ENCODE measurements at places on chromosomes 5 and 9.

DNA sequence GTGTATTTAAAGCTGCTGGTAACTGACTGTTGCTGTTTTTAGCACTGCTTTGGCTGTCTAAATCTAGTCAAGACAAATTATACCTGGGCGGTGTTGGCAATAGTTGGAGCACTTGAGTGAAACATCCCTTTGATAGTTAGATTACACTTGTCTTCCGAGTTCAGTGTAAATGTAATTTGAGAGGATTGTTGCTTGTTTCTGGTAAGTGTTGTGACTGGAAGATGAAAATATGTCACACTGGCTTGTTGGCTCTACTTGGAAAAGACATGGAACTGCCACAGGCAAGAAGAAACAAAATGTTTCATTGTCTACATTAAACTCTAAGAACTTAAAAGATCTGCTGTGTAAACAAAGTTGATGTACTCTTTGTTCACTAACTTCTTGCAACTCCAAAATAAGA, 49.2 kb upstream of the PTPRD start:
- DNase-seq: no peak

- no peak for DNase-seq
Observed at GRCh38 chr9:72362680-72363139, 2.3 kb downstream of the ZFAND5 start.

DNA sequence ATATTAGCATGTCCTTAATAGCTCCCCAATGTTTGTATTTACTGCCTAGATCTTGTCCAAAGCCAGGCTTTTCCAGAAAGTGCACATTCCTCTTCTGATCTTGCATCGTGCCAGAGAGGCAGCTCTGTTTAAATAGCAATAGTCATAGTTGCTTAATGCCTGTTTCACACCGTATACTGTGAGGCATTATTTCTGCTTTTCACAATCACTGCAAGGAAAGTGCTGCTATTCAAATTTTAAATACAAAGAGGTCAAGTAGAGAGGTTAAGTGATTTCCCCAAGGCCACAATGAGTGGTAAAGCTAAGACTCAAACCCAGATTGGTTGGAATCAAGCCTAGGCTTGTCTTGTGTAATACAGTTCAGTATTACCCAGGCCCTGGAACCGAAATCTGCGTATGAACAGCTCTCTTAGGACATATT, 153.6 kb downstream of the SNX18 start:
- no peak for DNase-seq

GRCh38 chr9:88197781-88198340, 59.6 kb upstream of the SPATA31C2 start:
- peak; percentile 92 for DNase-seq

DNA sequence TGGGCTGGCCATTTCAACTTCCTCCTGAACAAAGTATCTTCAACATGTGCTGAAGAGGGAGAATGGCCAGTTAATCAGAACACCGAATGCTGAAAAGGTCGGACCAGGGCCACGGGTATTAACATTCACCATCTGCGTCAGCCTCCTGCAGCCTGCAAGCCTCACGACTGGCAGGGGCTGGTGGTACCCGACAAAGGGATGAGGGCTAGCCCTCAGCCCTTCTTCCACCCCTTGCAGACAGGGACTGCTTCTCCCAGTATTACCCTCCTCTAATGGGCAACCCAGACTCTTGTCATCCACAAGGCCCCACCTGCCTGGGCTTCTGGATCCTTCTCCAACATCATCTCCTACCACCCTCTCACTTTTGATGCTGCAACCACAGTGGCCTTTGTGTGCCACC, 246.6 kb downstream of the FSTL4 start:
- no peak for DNase-seq

DNA sequence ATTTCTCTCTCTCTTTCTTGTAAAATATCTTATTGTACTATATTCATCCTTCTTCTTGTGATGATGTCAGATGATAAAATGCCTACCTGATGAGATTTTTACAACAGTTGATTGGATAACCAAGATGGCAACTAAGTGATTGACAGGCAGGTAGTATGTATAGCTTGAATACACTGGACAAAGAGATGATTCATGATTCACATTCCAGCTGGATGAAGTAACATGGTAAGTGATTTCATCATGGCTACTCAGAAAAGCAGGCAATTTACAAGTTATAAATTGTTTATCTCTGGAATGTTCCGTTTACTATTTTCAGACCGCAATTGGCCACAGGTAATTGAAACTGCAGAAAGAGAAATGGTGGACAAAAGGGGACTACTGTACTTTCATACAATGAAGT, 1471.7 kb upstream of the C9orf72 start:
- peak; percentile 4 for DNase-seq

DNA sequence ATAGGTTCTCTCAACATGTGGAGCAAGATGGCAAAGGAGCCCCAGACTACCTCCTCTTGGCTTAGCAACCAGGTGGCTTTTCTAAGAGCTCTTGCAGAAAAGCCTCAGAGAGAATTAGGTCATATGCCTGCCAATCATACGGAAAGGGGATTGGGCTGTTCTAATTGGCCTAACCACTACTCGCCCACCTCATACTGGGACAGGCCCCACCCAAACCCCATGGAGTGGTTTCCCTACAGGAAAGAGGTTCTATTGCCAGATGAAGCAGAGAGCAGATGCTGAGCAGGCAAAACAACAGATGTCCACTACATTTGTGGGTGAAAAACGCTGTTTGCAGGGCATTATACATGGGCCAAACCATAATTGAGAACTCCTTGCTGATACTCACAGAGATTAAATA, 29.0 kb downstream of the ABLIM3 start:
- DNase-seq: no peak

DNA sequence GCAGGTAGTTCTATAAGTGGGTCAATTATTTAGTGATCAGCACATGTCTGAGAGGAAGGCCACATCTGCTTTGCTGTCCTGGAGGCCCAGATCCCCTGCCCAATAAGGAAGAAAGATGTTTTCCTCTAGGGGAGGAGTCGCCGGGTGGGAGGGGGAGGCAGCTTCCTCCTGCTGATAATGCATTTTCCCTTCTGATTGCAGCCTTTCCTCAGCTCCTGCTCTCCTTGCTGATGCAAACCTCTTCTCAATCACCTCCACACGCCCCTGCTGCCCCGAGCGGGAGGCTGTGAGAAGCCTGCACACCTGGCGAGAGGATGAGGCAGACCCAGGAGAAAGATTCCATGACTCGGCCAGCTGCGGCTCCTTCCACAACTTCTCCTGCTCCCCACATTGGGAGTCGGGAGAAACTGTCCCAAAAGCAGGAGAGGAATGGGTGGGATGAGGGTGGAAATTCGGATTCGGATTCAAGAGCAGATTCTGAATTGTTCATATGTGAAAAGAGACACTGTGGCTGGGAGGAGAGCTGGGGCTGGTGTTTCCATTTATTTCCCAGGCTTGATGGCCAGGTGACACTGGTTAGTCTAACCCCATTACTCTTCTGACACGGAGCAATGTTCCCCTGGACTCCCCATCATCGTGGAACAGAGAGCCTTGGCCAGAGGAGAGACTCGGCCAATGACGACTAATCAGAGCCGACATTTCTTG, 6.8 kb upstream of the NTNG2 start:
- DNase-seq: no peak

- DNase-seq: no peak
Observed at GRCh38 chr9:69004836-69005235, 9.1 kb downstream of the PRKACG start.

- DNase-seq: no peak
Observed at GRCh38 chr5:92401492-92401891, 1018.4 kb upstream of the ARRDC3 start.

GRCh38 chr5:102922111-102922720, 167.1 kb downstream of the PAM start:
- DNase-seq: no peak

DNA sequence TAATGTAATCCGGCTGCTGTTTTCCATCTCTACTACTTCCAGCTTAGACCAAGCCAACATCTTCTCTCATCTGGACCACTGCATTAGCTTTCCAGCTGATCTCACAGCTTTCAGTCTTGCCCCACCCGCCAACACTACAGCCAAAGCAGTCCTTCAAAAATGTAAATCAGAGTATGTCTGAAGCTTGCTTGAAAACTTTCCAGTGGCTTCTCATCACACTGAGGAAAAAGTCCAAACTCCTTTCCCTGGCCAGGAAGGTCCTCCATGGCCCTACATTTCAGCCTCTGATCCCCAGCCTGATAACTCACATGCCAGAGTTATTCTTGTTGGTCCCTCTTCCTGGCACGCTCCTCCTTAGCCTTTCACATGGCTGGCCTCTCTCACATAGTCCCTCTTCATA, 38.5 kb downstream of the TTC1 start:
- no peak for DNase-seq

- DNase-seq: no peak
Observed at GRCh38 chr5:5978501-5979376, 399.6 kb downstream of the MED10 start.

GRCh38 chr9:81619353-81620001, 69.9 kb downstream of the TLE1 start:
- no peak for DNase-seq

GRCh38 chr5:151622367-151623088, 31.4 kb upstream of the FAT2 start:
- DNase-seq: no peak

DNA sequence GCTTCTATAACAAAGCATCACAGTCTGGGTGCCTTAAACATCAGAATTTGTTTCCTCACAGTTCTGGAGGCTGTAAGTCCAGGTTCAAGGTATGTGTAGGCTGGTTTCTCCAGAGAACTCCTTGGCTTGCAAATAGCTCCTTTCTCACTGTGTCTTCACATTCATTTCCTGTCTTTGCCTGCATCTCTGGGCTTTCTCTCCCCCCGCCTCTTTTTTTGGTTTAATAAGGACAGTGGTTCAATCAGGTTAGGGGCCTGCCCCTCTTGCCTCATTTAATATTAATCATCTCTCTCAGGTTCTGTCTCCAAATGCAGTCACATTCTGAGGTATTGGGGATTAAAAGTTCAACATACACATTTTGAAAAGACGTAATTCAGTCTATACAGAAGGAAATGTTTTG, 225.5 kb upstream of the ATP10B start:
- no peak for DNase-seq

DNA sequence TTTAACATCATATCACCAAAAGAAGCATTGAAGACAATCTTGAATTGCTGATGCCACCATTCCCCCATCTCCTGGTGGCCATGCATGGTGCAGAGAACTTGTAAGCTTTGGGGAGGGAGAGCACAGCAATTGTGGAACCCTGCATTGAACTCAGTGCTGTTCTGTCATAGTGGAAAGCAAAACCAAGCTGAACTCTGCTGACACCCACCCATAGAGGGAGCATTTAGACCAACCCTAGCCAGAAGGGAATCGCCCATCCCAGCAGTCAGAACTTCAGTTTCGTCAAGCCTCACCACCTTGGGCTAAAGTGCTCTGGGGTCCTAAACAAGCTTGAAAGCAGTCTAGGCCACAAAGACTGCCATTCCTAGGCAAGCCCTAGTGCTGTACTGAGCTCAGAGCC, 37.4 kb upstream of the RUSC2 start:
- no peak for DNase-seq

- no peak for DNase-seq
Observed at GRCh38 chr5:143222287-143223231, 180.9 kb downstream of the NR3C1 start.

DNA sequence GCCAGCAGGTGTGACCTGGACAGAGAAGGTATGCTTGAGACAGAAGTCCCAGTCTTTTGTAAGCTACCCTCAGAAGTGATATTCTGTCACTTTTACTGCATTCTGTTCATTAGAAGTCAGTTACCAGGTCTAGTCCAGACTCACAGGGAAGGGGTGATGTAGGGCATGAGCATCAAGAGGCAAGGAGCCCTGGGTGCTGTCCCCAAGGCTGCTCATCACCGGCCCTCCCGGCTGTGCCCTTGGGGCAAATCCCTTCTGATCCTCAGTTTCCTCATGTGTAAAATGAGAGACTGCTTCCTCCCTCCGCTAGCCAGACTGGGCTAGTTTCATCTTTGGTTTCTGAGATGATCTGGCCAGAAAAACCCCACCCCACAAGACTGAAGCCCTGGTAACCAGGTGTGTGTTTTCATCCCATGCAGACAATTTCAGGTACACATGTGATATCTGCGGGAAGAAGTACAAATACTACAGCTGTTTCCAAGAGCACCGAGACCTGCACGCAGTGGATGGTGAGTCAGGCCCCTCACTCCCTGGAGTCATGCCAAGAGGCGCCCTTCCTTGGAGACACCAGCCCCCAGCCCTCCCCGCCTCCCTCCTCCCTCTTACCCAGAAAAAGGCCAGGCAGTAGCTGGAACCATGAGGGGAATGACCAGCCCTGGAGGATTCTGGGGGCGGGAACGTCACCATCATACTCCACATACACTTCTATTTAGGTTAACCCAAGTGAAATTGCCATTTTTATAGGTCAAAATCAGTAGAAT, 71.0 kb downstream of the AMBP start:
- DNase-seq: no peak

- no peak for DNase-seq
Observed at GRCh38 chr5:50800410-50800809, 134.0 kb downstream of the PARP8 start.

- DNase-seq: no peak
Observed at GRCh38 chr9:136078498-136079011, 16.5 kb downstream of the NACC2 start.

GRCh38 chr9:22379272-22379671, 67.4 kb upstream of the DMRTA1 start:
- no peak for DNase-seq

GRCh38 chr5:90214991-90215390, 194.6 kb downstream of the CETN3 start:
- DNase-seq: no peak

DNA sequence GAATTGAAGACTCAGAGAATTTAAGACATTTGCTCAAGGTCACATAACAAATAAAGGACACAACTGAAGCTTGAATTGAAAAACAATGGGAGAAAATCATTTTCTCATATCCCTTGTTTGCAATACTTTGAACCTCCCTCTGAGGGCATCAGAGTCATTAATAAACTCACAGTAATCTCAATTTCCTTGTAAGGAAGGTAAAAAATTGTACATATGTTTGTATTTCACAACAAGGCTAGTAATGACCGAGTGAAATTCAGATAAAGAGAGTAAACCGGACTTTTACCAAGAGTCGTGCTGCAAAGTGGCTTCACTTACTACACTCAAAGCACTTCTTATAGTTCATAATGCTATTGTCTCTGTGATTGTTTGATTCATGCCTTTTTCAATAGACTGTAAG, 665.0 kb downstream of the NR2F1-AS1 start:
- no peak for DNase-seq

GRCh38 chr5:20536341-20536740, 548.3 kb upstream of the CDH18 start:
- no peak for DNase-seq

DNA sequence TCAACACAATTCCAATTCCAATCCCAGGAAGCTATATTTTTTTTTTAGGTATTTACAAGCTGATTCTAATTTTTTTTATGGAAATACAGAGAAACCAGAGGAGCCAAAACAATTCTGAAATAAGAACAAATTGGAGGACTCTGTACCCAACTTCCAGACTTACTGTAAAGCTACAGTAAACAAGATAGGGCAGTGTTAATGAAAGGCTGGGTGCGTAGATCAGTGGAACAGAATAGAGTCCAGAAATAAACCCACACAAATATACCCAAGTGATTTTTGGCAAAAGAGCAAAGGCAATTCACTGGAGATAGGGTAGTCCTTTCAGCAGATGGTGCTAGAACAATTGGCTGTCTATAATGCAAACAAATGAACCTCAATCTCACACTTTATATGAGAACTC, 50.6 kb downstream of the WHRN start:
- DNase-seq: no peak
